ENCODE measurements at places on chromosomes 11 and 22. TPM values are rescaled to one million over a fixed set of nuclear protein-coding genes. Genes with fewer than 3 reads are reported as not detected.

The MAPK8IP2 gene
- 0.28 TPM for total RNA-seq

The OR52A1 gene
- not detected for total RNA-seq

The SEPTIN3 gene
- total RNA-seq, result 0.14 TPM

The MIOX gene
- not detected for total RNA-seq

The YPEL4 gene
- total RNA-seq, result 1.4 TPM

The IGHMBP2 gene
- 5.4 TPM for total RNA-seq

The ANGPTL5 gene
- total RNA-seq, result under 0.01 TPM

The TRIM51 gene
- not detected for total RNA-seq

Data from smooth muscle cell of bladder (primary cell).